ENCODE measurements at places on chromosomes 1 and 21. TPM values are rescaled to one million over a fixed set of nuclear protein-coding genes. Genes with fewer than 3 reads are reported as not detected.

GRCh38 chr1:78437396-78437795 lies 53.4 kb upstream of the PTGFR start:
- no peak for DNase-seq

DNA sequence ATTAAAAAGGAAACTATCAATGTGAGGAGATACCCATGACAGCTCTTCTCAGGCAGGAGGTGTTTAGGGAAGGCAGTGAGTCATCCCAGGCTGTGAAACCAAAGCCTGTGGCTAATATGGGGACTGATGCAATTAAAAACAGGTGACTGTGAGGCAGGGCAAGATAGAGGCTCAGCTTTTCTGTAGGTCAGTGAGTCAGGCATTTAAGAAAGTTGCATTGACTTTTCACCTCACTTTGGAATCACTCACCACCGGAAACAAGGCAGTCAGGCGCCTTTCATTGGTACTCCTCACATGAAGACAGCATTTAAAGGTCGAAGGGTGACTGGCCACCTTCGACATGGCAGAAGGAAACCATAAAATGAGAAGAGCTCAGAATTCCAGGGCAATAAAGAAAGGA lies 54.5 kb downstream of the PAPPA2 start:
- DNase-seq: peak; percentile 55

DNA sequence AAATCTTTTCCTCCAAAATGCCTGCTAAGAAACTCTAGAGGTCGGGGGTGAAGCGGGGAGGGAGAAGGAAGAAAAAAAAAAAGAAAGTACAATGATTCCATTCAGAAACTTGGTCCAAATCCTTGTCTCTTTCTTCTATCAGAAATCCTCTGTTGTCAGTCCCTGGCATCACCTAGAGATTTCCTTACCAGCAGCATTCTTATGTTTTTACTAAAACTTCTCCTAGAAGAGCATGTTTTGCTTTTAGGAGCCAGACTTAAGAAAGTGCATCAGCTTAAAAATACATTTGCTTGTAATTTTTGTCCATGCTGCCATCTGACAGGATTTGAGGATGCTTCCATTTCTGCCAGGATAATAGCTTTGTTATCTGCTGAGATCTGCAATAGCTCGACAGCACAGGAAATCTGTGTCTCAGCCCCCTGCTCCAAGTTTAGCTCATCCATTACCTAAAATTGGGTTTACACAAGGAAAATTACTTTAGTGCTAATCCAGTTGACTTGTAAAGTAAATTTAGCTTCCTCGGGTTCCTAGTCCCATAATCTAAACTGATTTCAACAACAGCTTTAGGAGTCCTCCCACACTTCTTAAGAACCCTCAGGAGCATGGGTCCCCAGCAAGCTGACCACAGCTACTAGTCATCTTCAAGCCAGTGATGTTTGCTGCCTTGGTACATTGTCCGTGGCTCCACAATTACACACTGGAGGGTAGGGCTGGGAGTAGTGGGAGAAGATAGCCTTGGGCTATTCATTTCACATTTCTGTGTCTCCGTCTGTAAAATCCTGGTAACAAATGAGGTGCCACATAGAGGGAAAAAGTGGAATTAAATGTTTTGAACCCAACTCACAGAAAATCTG lies 92.3 kb upstream of the UBE2U start:
- DNase-seq: peak; percentile 28

- DNase-seq: no peak
Observed at GRCh38 chr1:210938416-210938925, 195.5 kb downstream of the KCNH1 start.

Gene CREB3L4
- 15.6 TPM for total RNA-seq

Gene IQCC
- total RNA-seq: 4.7 TPM

Gene ZNF124
- 101 TPM for total RNA-seq

DNA sequence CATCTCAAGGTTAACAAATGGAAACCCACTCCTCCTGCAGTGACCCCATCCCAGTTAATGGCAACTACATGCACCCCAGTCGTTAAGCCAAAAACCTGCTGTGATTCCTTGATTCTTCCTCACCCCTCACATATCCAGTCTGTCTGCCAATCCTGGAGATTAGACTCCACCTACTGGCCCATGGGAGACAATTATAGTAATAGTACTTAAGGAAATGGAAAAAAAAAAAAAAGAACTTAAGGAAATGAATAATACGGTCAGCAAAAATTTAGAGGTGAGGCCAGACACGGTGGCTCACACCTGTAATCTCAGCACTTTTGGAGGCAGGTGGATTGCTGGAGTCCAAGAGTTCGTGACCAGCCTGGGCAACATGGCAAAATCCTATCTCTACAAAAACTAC lies 7.0 kb downstream of the NOL9 start:
- no peak for DNase-seq
